ENCODE measurements at places on chromosomes 7 and 10.

GRCh38 chr10:24456322-24456721 lies 247.4 kb downstream of the KIAA1217 start:
- no peak for DNase-seq

- DNase-seq, result no peak
These were observed 59.2 kb downstream of the CDHR3 start for GRCh38 chr7:106022193-106022821.

GRCh38 chr7:119408596-119408995 lies 864.4 kb upstream of the KCND2 start:
- no peak for DNase-seq

- DNase-seq, result no peak
These were observed 14.2 kb upstream of the SLC18A3 start for GRCh38 chr10:49595713-49596492.

DNA sequence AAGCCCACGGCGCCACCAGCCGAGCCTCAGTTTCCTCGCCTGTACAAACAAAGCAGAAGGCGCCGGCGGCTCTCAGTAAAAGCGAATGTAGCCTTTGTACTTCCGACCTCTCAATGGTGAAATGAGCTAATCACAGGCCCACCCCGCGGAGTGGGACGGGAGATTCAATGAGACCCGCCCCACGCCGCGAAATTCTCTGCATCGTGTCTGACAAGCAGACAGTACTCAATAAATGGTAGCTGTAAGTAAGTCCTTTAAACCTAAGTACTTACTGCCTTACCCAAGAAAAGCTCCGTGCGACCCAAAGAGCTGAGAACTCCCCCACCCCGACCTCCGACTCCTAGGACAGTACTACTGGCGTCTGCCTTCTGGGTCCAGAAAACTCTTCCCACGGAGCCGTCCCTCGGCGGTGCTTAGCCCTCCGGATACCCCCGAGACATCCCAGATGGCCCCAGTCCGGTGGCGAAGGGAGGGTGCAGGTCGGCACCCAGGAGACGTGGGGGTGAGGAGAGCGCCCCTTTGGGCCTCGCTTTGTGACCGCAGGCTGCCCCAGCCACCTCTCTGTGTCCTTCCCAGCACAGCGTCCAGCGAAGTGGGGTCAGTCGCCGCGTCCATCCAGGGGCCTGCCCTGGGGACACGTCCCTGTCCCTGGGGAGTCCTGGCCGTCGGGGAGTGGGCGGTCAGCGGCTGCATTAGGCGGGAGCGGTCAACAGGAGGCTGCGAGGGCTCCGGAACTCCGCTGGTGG lies 972 bp upstream of the CXCL12 start:
- no peak for DNase-seq

DNA sequence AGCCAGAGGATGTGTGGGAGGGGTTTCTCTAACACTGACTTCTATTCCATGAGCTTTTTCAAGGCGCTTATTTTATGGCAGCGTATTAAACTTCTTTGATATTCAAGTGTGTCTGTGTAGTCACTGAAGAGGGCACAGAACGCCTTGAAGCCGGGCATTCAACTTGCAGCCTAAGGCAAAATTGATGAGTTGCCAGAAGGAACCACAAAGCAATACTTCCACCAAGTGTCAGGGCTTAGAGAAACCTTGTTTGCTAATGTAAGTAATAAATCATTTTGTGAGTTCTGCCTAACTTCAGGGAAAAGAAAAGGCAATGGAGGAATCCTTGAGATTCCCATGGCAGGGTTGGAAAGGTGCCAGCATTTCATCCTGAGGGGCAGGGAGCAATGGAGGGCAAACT lies 163.8 kb downstream of the LCOR start:
- no peak for DNase-seq

DNA sequence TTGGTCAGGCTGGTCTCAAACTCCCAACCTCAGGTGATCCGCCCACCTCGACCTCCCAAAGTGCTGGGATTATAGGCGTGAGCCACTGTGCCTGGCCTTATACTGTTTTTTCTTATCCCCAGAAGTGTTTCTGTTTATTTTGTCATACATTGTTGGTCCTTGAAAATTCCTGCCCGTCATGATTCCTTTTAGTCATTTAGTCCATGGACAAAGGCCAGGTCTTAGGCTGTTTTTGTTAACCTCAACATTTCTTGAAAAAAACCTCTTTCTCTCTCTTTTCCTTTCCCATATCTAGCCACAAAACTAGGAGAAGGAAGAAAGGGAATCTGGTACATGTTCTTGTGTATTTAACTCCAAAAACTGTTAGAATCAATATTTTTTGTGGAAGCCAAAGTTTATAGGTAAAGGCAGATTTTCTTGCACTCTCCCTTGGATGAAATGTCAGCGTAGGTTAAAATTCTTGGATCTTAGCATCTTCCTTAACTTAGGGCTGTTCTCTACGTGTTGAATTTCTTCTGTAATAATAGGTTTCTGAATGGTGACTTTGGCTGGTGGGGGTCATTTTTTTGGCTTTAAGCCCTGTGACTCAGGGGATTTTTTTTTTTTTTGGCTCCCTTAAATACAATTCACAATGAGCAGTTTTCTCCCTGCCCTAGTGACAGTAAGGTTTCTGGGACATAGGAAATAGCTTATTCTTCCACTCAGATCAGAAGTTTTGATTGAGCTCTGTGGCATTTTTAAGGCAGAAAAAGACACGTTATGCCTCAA lies 500.8 kb downstream of the AUTS2 start:
- DNase-seq, result no peak

DNA sequence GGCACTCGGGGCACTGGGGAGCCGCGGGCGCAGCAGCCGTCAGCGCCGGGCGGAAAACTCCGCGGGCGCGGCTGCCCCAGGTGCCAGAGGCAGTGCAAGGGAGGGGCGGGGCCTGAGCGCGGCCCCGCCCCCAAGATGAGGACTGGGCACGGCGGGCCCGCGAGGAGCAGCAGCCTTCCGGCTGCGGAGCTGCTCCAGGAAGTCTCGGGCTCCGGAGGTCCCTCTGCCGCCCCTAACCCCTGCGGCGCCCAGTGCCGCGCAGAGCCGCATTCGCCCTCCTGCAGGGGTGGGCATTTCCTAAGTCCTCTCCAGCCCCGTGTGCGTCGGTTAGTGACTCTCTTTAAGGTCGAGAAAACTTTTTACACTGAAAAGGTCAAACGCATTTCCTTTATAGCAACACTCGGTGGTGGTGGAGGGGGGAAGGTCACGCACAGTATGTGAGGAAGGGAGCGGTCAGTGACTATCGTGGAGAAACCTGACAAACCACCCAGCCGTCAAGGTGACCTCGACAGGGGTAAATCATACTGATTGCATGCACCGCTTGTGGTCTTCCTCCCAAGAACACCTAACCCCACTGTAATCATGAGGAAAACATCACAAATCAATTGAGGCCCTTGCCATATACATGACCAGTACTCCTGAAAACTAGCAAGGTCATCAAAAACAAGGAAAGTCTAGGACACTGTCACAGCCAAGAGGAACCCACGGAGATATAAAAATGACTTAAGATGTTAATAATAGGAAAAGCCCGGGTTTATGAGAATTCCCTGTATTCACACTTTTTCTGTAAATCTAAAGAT lies at the start of gene ANXA11:
Gene ANXA11, minus strand, starts transcription at position 61 of the 800 bp plus-strand sequence. CDS start 32,676 bp downstream, outside the sequence.
- DNase-seq, result peak; percentile 21

- DNase-seq, result no peak
These were observed 273.5 kb downstream of the FGFR2 start for GRCh38 chr10:121324678-121325213.

DNA sequence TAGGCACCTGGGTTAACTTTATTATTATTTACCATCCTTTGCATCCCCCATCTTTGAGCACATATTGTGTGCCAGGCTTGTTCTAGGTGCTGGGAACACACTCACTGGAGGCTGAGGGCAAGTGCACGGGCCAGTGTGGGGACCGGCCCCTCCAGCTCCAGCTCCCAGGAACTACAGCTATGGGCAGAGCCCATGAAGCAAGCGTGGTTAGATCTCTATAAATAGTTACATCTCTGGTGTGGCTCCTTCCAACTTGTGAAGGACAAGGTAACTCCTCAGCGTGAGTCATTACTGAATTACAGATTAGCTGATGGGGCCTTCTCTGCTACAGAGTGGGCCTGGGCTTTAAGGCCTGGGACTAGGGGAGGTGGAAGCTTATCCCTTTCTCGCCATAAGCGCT lies 583.5 kb downstream of the SDK1 start:
- DNase-seq, result no peak

GRCh38 chr10:61708846-61709245 lies 46.1 kb downstream of the CABCOCO1 start:
- no peak for DNase-seq

- DNase-seq, result peak; percentile 1
These were observed 135.9 kb upstream of the PODXL start for GRCh38 chr7:131692131-131692960.

GRCh38 chr7:44158096-44158872 lies 17.2 kb upstream of the MYL7 start:
- DNase-seq, result no peak

GRCh38 chr7:133778472-133778871 lies 348.7 kb upstream of the LRGUK start:
- no peak for DNase-seq

DNA sequence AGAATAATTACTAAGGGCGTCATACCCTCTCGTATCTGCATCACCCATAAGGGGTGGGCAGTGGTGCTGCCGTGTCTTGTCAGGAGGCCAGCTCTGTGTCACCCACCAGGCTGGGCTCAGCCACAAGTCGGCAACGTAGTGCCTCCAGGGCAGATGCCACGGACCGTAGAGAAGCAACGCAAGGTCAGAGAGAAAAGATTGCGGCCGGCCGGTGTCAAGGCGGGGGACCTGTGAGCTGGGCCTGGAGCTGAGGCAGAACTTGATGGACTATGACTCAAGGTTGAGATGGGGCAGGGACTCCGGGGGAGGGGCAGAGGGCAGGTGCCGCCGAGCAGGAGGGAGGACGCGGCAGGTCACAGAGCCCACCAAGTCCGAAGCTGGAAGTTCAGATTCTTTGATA lies 29.5 kb downstream of the FOXK1 start:
- no peak for DNase-seq

- no peak for DNase-seq
These were observed 2.0 kb downstream of the MICALL2 start for GRCh38 chr7:1457059-1457948.

- DNase-seq, result peak; percentile 8
These were observed 55.7 kb downstream of the TMEM209 start for GRCh38 chr7:130149281-130150139.

- DNase-seq, result peak; percentile 46
These were observed 194.0 kb downstream of the CFTR start for GRCh38 chr7:117673839-117674238.

DNA sequence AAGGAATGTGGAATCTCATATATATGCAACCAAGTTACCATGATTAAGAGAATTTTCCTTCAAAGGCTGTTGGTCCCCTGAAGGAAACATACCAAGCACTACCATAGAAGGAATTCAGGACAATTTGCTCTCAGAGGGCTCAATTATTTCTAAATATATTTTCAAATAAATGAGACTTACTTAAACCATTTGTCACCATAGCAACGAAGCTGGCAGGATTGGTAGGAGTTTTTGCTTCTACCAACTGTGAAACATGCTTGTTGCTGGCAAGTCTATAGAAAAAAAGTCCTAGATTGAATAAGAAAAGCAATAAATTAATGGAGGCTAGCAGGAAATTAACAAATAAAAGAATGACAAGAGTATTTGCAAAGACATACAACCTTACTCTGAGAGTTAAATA lies 156.9 kb upstream of the NPSR1 start:
- no peak for DNase-seq

DNA sequence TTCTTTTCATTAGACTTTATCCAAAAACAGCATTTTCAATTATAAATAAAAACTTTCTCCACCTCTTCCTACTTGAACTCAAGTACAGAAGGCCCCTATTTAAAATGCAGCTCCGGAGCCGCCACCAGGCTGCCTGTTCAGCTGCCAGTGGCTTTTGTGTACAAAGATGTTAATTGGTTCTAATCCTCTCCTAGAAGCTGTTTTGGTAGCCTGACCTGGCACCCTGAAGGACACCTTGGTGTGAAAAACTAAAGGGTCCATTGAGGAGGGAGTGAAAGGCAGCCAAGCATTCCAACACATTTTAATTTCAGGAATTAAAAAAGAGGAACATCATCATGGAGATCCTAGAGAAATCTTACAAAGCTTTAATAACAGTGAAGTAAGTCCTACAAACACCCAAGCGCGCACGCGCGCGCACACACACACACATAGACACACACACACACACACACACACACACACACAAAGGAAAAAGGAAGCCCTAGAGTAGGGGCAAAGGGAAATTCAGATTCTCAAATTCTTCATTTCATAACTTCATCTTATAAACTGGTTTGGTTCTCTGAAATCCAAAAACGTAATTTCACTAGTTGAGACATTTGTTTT lies 41.4 kb downstream of the VAX1 start:
- DNase-seq, result no peak

DNA sequence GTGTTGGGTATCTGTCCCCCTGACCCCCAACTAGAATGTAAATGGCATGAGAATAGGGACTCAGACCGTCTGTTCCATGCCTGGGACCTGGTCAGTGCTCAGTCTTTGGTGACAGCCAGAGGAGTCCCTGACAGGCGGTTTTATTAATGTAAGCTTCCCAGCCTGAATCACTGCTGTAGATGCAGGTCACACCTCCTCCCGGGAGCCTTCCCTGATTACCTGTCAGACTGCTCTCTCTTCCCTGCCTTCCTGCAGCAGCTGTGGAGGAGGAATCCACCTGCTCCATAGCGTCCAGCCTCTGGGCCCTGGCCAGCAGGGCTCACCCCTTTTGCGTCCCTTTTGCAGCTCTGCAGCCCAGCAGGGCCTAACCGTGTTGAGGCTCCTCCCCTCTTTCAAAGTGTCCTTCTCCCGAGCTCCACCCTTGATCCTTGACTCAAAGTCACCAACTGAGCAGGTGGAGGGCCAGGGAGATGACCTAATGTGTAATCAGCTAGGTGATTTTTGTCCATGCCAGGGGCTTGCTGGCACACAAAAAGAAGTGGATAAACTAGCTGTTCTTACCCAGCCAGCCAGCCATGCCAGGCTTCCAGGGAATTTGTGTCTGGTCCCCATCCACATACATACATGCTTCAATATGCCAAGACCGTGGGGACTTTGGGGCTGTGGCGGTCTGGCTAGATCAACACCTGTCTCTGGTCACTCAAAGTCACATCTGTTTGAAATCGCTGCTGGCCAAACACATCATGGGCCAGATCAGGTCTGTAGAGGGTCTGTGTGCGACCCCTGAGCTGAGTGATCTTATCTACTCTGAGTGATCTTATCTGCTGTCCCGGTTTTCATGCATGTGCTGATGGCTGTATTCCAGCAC lies 195.1 kb downstream of the CCDC3 start:
- no peak for DNase-seq

GRCh38 chr10:48765527-48765926 lies 80.9 kb downstream of the WDFY4 start:
- DNase-seq, result no peak

GRCh38 chr10:17199351-17199804 lies 2.1 kb downstream of the TRDMT1 start:
- DNase-seq, result no peak

- no peak for DNase-seq
These were observed 71.8 kb upstream of the GSDME start for GRCh38 chr7:24828891-24829661.

DNA sequence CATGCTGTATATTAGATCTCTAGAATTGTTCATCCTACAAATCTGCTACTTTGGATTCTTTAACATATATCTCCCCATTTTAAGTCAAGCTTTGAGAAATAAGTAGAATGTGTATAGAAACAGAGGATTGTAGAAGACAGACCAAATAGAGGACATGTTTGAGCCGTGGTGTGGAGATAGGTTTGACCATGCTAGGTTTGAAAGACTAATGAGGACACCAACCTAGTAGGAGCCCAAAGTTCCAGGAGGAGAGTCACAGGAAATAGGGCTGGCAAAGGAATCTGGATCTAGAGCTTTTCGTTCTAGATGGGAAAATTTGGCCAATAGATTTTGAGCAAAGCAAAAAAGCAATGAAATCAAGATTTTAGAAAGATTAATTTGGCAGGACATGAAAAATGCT lies 60.5 kb upstream of the TBX20 start:
- no peak for DNase-seq

- DNase-seq, result no peak
These were observed 4.2 kb downstream of the SMARCD3 start for GRCh38 chr7:151244196-151244840.
